Hair follicle dermal papilla cell (primary cell): ENCODE measurements at places on chromosomes 7 and 10. TPM values are rescaled to one million over a fixed set of nuclear protein-coding genes. Genes with fewer than 3 reads are reported as not detected.

The HKDC1 gene
- total RNA-seq: 0.16 and 0.24 TPM in 2 replicates

The OSBPL3 gene
- total RNA-seq: 53.4 and 56.2 TPM in 2 replicates

The PLAC9 gene
- total RNA-seq: 17.2 and 21.5 TPM in 2 replicates

The PLPP4 gene
- 0.65 and 2.1 TPM in 2 replicates for total RNA-seq

The ZC3HAV1L gene
- total RNA-seq: 20.3 and 27.1 TPM in 2 replicates

The HMX3 gene
- total RNA-seq: not detected in 2 replicates

The MACC1 gene
- 0.16 and 0.24 TPM in 2 replicates for total RNA-seq

The FAM25C gene
- total RNA-seq: not detected in 2 replicates

The BLNK gene
- not detected in 2 replicates for total RNA-seq

The SEC31B gene
- total RNA-seq: 5.1 and 7.1 TPM in 2 replicates

The KMT2E gene
- total RNA-seq: 103 and 115 TPM in 2 replicates

The MRLN gene
- total RNA-seq: not detected in 2 replicates

The JMJD1C gene
- total RNA-seq: 127 and 139 TPM in 2 replicates

The TUBAL3 gene
- not detected in 2 replicates for total RNA-seq

The DBNL gene
- total RNA-seq: 144 and 156 TPM in 2 replicates

The RBP4 gene
- 0.85 TPM in 1 of 2 replicates, not detected in the other for total RNA-seq

The GTPBP4 gene
- 28.5 and 31.6 TPM in 2 replicates for total RNA-seq

The TFEC gene
- total RNA-seq: under 0.01 and 0.16 TPM in 2 replicates

The TRPV5 gene
- not detected in 2 replicates for total RNA-seq

The C10orf53 gene
- total RNA-seq: not detected in 2 replicates

The LRRD1 gene
- total RNA-seq: 0.16 TPM in 1 of 2 replicates, not detected in the other

The KCNIP2 gene
- total RNA-seq: 1.6 and 1.7 TPM in 2 replicates

The LDB3 gene
- under 0.01 TPM in 1 of 2 replicates, not detected in the other for total RNA-seq

The SMKR1 gene
- 0.12 and 0.32 TPM in 2 replicates for total RNA-seq

The GJC3 gene
- not detected in 2 replicates for total RNA-seq

The PTPN20 gene
- total RNA-seq: 3.8 and 5.2 TPM in 2 replicates

The PON2 gene
- total RNA-seq: 60.2 and 64.7 TPM in 2 replicates

The NODAL gene
- total RNA-seq: not detected in 2 replicates

The CCDC146 gene
- 2.2 and 4.1 TPM in 2 replicates for total RNA-seq

The MMD2 gene
- not detected in 2 replicates for total RNA-seq

The KAZALD1 gene
- total RNA-seq: 9.1 and 9.7 TPM in 2 replicates

The SEC61G gene
- total RNA-seq: 199 and 528 TPM in 2 replicates
